ENCODE measurements at places on chromosomes 12 and 14. TPM values are rescaled to one million over a fixed set of nuclear protein-coding genes. Genes with fewer than 3 reads are reported as not detected.

Gene MANSC1
- 8.8 TPM for total RNA-seq

Gene TRIM9
- not detected for total RNA-seq

Gene NFE2
- not detected for total RNA-seq

Gene OTUB2
- 0.97 TPM for total RNA-seq
